Mesendoderm (in vitro differentiated cells): ENCODE measurements at places on chromosomes 13 and 19.

- no peak overlapping the region for H3K4me3 ChIP-seq
- no peak overlapping the region for H3K27ac ChIP-seq
- DNase-seq: no peak
- no peaks in the 10 kb centered on the region for H3K36me3 ChIP-seq
- H3K27me3 ChIP-seq: no peaks in the 10 kb centered on the region
Measured at GRCh38 chr13:50670847-50671496, 172.5 kb downstream of the DLEU7 start.

- no peaks in the 10 kb centered on the region for H3K4me1 ChIP-seq
- no peaks in the 10 kb centered on the region for H3K36me3 ChIP-seq
- no peaks in the 10 kb centered on the region for H3K27me3 ChIP-seq
- H3K4me3 ChIP-seq: peak overlapping the region; percentile 6
- no peak overlapping the region for H3K27ac ChIP-seq
- peak; percentile 95 for DNase-seq
Measured at GRCh38 chr19:17829855-17830566, 8.7 kb upstream of the INSL3 start.

- H3K27me3 ChIP-seq: no peaks in the 10 kb centered on the region
- no peaks in the 10 kb centered on the region for H3K36me3 ChIP-seq
- no peak overlapping the region for H3K27ac ChIP-seq
- DNase-seq: no peak
Measured at GRCh38 chr19:29940971-29941585, 961 bp upstream of the URI1 start.

DNA sequence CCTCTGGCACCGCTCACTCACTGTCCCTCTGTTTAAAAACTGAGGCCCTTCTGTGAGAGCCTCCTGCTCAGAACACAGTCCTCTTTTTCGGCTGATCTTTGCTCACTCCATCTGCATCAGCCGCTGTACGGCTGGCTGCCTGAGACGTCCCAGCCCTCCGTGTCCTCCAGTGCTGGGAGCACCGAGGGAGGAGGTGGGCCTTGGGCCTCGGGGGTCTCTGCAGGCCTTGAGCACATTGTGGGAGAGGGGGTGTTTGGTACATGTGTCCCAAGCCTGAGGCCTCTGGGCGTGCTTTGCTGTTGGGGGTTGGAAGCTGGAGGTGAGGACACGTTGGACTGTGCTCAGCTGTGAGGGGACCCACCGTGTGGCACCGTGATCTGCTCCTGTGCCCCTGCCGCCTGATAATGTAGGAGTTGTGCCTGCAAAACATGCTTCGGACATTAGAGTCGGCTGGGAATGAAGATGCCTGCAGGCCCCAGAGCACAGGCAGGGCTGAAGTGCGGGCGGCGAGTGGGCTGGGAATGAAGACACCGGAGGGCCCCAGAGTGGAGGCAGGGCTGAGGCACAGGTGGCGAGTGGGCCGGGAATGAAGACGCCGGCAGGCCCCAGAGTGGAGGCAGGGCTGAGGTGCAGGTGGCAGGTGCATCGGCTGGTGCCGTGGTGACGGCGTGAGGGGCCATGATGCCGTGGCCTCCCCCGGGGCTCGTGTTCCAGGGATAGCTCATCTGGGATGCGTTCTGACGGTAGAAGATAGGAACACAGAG lies 30.6 kb downstream of the MCF2L start:
- DNase-seq: no peak
- no peaks in the 10 kb centered on the region for H3K27me3 ChIP-seq
- no peaks in the 10 kb centered on the region for H3K4me1 ChIP-seq
- H3K27ac ChIP-seq: no peak overlapping the region
- H3K36me3 ChIP-seq: no peaks in the 10 kb centered on the region
- H3K4me3 ChIP-seq: no peak overlapping the region

- no peak overlapping the region for H3K4me3 ChIP-seq
- H3K27me3 ChIP-seq: no peaks in the 10 kb centered on the region
- H3K36me3 ChIP-seq: no peaks in the 10 kb centered on the region
- no peaks in the 10 kb centered on the region for H3K4me1 ChIP-seq
Measured at GRCh38 chr13:113663934-113664333, 3.1 kb upstream of the GRK1 start.

GRCh38 chr19:45130888-45131615 lies 29.7 kb downstream of the NKPD1 start:
- no peaks in the 10 kb centered on the region for H3K36me3 ChIP-seq
- H3K4me1 ChIP-seq: no peaks in the 10 kb centered on the region
- no peak for DNase-seq
- H3K27ac ChIP-seq: no peak overlapping the region
- no peaks in the 10 kb centered on the region for H3K27me3 ChIP-seq

DNA sequence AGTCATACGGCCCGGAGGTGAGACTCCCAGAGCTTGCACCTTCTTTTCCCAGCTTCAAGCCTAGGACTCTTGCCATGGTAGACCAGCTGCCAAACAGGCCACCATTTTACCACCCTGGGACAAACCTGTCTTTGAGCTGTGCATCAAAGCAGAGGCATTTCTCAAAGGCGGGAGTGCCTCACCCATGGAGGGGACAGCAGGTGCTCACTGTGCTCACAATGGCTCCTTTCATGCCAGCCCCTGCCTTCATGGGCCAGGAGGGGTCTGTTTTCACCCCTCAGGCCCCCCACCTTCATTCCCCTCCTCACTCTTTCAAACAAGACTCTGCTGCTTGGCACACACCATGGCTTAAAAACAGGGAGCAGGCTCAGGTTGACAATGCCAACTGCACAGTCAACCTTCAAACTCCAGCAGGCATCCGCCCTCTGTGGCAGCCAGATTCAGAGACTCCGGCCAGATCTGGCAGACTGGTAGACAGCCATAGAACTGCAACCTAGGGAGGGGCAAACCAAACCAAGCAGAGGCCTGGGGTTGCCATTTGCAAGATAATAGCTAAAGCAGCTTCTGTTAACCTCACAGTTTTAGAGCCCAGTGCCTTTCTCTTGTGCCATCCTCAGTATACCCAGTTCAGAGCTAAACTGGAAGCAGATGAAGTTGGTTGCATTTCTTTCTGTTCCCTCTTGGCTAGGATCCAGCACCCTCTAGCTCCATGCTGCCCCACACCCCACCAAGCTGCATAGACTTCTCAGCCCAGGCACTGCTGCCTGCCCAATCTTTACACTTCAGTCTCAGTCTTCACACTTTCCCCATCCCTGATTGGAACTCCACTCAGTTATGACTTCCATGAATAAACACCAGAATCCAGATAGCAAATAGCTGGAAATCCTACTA lies 93.9 kb upstream of the SPATA13 start:
- no peaks in the 10 kb centered on the region for H3K27me3 ChIP-seq
- DNase-seq: no peak
- no peak overlapping the region for H3K27ac ChIP-seq
- H3K36me3 ChIP-seq: no peaks in the 10 kb centered on the region
- H3K4me1 ChIP-seq: no peaks in the 10 kb centered on the region

GRCh38 chr19:44498988-44499387 lies 1.3 kb downstream of the ZNF180 start:
- H3K27ac ChIP-seq: no peak overlapping the region
- no peak overlapping the region for H3K4me3 ChIP-seq
- H3K4me1 ChIP-seq: peaks cover 6% of the 10 kb centered on the region
- no peak for DNase-seq
- peaks cover 7% of the 10 kb centered on the region for H3K36me3 ChIP-seq

DNA sequence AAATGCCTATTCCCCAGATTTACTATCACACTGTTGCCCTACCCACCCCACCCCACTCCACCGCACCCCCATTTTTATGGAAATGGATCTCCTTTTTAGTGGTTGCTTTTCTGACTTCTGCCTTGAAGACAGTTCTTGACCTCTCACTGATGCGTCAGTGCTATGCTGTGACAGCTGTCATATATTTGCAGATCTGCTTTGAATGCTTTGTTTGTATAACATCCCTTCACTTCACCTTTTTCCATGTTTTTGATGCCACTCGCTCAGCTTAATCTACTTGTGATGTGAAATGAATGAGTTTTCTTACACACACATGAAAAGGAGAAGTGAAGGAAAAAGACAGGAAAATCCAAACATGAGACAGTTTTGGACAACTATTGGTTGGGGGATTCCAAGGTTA lies 731.0 kb downstream of the SLITRK6 start:
- no peaks in the 10 kb centered on the region for H3K36me3 ChIP-seq
- no peak for DNase-seq
- H3K4me3 ChIP-seq: no peak overlapping the region

DNA sequence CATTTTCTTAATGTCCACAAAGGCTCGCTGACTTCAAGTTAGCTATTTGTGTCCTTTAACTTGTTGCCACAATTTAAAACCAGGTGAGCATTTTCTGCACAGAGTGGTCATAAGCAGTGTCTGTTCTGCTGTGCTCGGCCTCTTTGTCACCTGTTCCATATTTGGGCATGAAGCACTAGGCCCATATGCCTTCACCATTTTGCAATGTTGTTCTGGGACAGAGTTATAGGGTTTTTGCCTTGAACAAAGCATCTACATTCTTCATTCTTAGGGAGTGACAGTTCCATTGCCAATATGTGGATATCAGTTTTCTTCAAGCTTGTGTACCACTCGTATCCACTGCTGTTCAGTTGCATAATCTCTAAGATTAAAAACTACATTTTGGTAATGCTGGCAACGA lies 56.1 kb downstream of the LRCH1 start:
- H3K27me3 ChIP-seq: no peaks in the 10 kb centered on the region
- no peak for DNase-seq
- H3K36me3 ChIP-seq: no peaks in the 10 kb centered on the region
- H3K4me3 ChIP-seq: no peak overlapping the region
- no peak overlapping the region for H3K27ac ChIP-seq

- no peak overlapping the region for H3K27ac ChIP-seq
- H3K36me3 ChIP-seq: no peaks in the 10 kb centered on the region
- no peak overlapping the region for H3K4me3 ChIP-seq
- no peaks in the 10 kb centered on the region for H3K4me1 ChIP-seq
- no peak for DNase-seq
Measured at GRCh38 chr13:102198418-102199311, 203.2 kb downstream of the FGF14 start.

- no peaks in the 10 kb centered on the region for H3K27me3 ChIP-seq
- no peak overlapping the region for H3K4me3 ChIP-seq
- DNase-seq: no peak
- no peaks in the 10 kb centered on the region for H3K36me3 ChIP-seq
Measured at GRCh38 chr13:112941349-112941748, 27.7 kb upstream of the MCF2L start.

DNA sequence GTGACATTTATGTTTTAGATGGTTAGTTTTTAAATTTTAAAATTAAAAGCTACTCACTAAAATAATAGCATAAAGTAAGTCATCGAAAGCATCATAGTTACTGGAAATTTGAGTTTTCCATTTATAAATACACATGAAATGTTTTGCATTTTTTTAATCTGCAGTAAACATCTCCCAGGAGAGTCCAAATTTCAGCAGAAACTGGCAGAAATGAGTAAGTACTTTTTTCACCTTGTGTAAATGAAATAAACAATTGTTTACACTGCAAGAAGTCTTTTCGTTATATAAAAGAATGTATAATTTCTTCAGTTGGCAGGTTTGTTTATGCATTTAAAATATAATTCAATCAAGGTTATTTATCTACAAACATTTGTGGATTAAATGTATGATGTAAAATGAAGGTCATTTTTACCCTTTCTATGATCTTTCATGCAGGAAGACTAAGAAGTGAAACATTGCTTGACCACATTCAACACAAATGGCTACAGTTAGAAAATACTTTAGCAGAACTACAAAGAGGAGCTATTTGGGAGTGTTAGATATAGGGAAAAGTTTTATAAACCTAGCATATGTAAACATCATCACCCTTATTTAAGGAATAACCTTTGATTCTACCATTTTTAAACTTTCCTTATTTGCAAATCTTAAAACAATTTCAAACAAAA lies 55.6 kb downstream of the RCBTB2 start:
- H3K27ac ChIP-seq: no peak overlapping the region
- no peaks in the 10 kb centered on the region for H3K27me3 ChIP-seq
- H3K4me1 ChIP-seq: no peaks in the 10 kb centered on the region
- H3K4me3 ChIP-seq: no peak overlapping the region
- no peak for DNase-seq

DNA sequence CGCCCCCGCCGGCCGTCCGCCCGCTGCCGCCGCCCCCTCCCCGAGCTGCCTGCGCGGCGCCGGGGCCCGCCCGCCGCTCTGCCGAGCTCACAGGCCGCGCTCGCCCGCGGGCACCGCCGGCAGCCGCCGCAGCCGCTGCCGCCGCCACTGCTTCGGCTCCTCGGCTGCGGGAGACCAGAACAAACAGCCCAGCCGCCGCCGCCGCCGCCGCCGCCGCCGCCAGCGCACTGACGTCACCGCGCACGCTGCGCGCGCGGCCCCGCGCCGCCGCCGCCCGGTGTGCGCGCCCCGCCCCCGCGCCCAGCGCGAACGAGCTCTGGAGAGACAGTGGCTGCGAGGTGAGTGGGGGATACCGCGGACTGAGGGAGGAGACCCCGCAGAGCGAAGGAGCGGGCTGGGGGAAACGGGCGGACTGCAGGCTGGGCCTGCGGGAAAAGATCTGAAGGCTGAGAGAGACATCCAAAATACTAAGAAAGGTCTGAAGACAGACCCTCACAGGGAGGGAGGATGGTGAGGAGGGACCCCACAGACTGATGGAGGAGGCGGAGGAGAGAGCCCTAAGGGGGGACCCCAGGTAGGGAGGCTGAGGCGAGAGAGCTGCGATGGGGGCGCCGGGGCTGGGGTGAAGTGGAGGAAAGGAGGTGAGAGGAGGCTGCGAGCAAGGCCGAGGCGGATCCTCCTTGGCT lies at the start of gene BRD4:
Gene BRD4 (minus strand): TSS at position 229 of the 686 bp plus-strand sequence. CDS start 59,440 bp downstream, outside the sequence.
- H3K4me1 ChIP-seq: peaks cover 3% of the 10 kb centered on the region
- H3K4me3 ChIP-seq: peak within 1 kb of the TSS; percentile 98
- H3K36me3 ChIP-seq: no peaks in the 10 kb centered on the region
- H3K27me3 ChIP-seq: no peaks in the 10 kb centered on the region

- no peaks in the 10 kb centered on the region for H3K4me1 ChIP-seq
- H3K27me3 ChIP-seq: no peaks in the 10 kb centered on the region
- DNase-seq: no peak
Measured at GRCh38 chr13:73365252-73365651, 306.4 kb downstream of the KLF5 start.

GRCh38 chr13:23630349-23631093 lies 60.3 kb downstream of the TNFRSF19 start:
- peak overlapping the region; percentile 51 for H3K27ac ChIP-seq
- peaks cover 16% of the 10 kb centered on the region for H3K4me1 ChIP-seq
- H3K36me3 ChIP-seq: no peaks in the 10 kb centered on the region
- no peaks in the 10 kb centered on the region for H3K27me3 ChIP-seq

DNA sequence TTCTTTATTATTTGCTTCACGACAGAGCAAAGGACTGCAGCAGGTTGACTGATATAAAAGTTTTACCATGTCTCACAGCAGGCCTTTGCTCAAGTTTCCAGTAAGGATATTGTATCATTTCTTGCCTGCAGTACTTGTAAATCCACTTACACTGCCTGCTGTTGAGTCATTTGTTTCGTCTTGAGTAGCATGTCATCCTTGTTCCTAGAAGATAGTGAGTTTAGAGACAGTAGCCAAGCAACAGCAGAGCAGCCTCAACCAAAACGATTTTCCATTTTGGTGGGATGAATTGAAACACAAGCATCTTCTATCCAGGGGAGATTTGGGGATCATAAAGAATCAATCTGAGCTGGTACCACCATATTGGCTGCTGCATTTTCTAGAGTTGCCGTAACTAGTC lies 24.0 kb upstream of the ALOX5AP start:
- H3K4me1 ChIP-seq: no peaks in the 10 kb centered on the region
- no peaks in the 10 kb centered on the region for H3K36me3 ChIP-seq
- no peak overlapping the region for H3K27ac ChIP-seq
- no peaks in the 10 kb centered on the region for H3K27me3 ChIP-seq
- no peak overlapping the region for H3K4me3 ChIP-seq
